ENCODE measurements at places on chromosomes 5 and 9. TPM values are rescaled to one million over a fixed set of nuclear protein-coding genes. Genes with fewer than 3 reads are reported as not detected.
A peak's percentile ranks its signal among the peaks of the same experiment; 100 is the strongest.

The TBC1D2 gene
- 6.4 TPM for total RNA-seq

DNA sequence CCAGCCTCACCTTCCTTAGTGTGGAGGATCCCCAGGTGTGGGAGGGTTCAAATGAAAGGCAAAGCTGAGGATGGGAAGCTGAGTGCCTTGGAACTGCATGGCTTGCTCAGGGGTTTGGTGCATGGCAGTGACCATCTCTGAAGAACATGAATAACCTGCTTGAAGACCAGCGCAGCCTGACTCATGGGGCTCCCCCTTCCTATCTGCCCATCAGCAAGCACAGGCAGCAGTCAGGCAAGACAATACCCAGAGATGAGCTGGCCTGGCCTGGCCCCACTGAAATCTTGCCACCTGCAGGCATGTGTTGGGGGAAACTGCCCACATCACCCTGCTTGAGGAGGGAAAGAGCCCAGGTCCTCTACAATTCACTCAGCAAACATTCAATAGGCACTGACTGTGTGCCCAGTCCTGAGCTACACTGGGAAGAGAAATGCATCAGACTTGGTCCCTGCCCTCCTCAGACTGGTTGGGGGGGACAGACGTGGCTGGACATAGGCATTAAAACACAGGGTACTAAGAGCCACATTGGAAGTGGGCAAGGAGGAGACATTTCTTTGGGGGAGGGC, 105.0 kb upstream of the ALDH1B1 start:
- ATAC-seq = peak; percentile 54

The NME5 gene
- not detected for total RNA-seq

- ATAC-seq = no peak
These were observed 1.5 kb upstream of the OR1N2 start for GRCh38 chr9:122551371-122551770.

- no peak for ATAC-seq
These were observed 30.0 kb upstream of the FOXB2 start for GRCh38 chr9:76989501-76989900.

DNA sequence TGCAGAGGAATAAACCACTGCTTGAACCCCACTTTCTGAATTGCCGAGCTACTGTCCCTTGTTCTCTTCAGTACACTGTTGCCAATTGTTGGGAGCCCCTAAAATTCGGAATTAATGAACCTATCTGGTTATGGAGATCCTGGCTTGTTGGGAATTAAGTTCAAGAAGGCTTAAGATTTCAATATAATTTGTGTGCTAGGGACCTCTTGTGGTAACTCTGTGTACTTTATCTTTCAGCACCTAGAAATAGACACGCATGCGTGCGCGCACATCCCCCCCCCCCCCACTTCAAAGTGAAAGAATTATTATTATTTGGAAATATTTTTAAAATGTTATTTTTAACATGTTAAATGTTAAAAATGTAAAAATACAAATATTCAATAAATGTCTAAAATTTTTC, 53.3 kb upstream of the FAM169A start:
- ATAC-seq = no peak

GRCh38 chr5:143435210-143435657, 31.7 kb upstream of the NR3C1 start:
- peak; percentile 13 for ATAC-seq

GRCh38 chr5:73989956-73990355, 364.0 kb downstream of the ARHGEF28 start:
- ATAC-seq = no peak

GRCh38 chr5:153542536-153542935, 52.1 kb downstream of the GRIA1 start:
- no peak for ATAC-seq

The BTNL3 gene
- total RNA-seq = not detected

DNA sequence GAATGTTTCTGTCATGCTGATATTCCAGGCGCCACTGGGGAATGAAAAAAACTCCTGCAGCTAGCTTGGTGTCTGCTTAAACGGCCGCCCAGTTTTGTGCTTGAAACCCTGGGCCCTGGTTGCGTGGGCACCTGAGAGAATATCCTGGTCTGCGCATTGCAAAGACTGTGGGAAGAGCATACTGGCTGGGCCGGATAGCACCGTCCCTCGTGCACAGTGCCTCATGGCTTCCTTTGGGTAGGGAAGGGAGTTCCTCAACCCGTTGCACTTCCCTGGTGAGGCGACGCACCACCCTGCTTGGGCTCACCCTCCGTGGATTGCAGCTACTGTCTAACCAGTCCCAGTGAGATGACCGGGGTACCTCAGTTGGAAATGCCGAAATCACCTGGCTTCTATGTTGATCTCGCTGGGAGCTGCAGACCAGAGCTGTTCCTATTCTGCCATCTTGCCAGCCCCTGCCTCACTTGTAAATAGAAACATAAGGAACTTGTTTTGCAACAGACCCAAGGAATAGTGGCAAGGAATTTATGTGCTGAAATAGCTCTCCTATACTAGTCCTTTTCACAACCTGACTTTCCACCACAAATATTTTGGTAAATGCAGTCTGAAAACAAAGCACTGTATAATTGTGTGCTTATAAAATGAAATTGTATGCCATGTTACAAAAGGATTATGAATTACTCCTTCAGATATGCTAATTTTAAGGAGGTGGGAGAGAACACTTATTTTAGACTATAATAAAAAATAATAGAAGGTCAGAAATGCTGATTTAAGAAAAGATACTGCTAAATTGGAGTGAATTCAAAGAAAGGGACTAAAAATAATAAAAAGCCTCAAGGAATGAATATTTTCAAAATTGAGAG, 90.3 kb downstream of the ADAMTSL1 start:
- ATAC-seq = no peak

The ORM2 gene
- total RNA-seq = not detected

DNA sequence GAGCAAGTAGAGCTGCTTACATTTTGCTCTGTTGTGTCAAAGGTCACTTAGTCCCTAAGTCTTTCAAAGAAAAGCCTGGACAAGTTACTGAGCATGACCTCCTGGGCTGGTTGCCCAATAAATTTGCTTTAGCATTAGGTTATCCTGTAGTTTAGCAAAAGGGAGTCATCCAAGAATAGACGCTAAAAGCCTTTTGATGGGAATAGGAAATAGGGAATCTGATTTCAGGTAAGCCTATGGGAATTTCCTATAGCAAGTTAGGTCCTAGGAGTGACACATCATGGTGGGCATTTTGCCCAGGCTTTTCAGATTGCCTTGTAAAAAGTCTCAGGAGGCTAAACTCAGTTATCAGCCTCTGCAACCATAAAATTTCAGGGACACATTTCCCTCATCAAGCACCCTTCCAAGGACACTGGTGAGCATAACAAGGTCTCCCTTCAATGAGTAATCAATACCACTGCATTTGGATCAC, 67.6 kb upstream of the RANBP3L start:
- no peak for ATAC-seq

The ABLIM3 gene
- 0.61 TPM for total RNA-seq

The LPAR1 gene
- not detected for total RNA-seq

DNA sequence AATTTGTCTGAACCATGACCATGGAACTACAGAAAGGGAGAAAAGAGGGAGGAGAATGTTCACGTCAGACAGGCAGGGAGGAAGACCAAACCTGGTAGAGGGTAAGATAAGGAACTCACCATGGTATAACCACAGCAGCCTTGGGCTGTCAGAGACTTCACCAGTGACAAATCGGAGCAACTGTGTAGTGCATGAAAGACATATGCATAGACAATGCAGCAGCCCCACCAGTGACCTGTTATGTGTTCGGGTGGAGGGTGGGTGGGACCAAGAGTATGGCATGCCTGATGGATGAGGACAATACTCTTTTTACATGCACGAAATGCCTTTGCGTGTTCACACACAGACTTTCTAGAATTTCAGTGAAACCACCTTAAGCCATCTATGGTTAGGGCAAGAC, 221.8 kb upstream of the RASEF start:
- no peak for ATAC-seq

DNA sequence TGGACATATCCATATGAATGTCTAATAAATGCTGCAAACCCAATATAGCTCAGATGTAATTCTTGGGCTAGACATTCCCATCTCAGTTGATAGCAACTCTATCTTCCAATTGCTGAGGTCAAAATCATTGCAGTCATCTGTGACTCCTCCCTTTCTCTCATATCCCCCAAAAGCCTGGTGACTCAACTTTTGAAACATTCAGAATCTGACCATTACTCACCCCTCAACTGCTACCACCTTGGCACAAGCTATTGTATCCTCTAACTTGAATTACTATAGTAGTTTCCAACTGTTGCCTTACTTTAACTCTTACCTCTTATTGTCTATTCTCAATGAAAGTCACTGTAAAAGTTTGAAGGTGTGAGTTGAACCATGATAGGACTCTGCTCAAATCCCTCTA, 600.1 kb upstream of the RGMB start:
- no peak for ATAC-seq

The GRM6 gene
- total RNA-seq = not detected

The SV2C gene
- 0.13 TPM for total RNA-seq

The CATSPER3 gene
- 0.50 TPM for total RNA-seq

DNA sequence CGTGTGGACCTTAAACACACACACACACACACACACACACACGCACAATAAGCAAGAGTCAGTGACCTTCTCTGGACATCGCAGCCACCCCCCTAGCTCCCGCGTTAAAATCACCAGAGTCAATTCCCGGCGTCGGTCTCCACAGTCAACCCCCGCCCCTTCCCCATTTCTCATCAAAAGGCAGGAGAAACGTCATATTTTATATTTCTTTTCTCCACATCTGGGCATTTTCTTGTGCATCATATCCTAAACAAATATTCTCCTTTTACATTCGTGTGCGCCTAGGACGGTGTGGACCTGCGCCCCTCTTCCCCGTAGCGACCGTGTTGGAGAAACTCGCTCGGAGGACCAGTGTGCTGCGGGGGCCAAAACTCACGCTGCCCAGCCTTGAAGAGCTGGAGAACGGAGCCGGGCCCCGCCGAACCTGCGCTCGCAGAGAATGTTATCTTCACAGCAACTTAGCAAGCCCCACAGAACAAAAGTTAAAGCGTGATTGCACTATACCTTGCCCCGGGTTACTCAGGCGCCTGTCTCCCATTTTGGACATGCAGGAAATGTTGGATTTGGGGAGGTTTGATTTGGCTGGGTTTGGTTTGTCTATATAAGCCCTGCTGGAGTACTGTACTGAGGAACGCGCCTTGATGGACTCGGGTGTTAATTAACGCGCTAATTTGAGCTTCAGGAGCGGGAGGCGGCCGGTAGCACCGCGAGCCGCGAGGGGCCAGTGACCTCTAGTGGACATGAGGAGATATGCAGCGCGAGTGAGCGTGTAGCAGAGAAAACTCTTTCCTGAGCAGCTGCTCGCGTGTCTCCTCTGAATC, 192.4 kb downstream of the MEF2C start:
- ATAC-seq = peak; percentile 71

DNA sequence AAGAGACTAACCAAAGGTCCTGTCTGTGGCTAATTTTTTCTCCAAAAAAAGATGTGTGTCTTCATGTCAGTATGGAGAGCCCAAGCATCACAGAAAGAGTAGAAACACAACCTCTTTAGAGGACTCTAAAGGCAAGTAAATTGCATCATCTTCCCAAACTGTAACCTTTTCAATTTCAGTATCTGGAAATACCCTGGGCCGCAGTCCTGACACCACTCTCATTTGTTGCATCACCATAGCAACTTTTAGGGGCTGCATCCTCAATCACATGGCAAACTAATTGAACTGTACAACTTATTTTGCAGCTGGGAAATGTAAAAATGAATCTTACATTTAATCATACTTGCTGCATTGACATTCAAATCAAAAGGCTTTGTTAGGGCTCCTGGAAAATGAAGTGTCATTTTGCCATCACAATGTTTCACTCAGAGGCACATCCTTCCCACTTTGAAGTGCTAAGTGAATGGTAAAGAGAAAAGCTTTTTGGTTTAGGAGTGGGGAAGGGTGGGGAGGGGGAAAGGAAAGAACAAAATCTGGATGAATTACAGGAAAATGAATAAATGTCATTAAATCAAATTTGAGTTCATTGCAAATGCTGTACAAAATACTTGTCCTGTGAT, 60.6 kb upstream of the GRIA1 start:
- no peak for ATAC-seq

DNA sequence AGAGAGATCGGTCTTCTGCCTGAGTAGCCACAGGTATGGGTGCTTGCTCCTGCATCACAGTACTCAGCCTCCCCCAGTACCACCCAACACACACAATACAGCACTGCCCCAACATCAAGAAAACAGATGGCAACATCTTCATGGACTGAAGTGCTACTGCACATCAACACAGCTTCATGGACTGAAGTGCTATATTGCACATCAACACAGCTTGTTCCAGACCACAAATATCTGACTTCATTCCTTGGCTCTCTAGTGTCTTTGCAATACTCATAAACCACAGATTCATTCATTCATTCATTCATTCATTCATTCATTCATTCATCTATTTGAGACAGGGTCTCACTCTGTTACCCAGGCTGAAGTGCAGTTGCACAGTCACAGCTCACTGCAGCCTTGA, 31.1 kb upstream of the PCA3 start:
- ATAC-seq = no peak

DNA sequence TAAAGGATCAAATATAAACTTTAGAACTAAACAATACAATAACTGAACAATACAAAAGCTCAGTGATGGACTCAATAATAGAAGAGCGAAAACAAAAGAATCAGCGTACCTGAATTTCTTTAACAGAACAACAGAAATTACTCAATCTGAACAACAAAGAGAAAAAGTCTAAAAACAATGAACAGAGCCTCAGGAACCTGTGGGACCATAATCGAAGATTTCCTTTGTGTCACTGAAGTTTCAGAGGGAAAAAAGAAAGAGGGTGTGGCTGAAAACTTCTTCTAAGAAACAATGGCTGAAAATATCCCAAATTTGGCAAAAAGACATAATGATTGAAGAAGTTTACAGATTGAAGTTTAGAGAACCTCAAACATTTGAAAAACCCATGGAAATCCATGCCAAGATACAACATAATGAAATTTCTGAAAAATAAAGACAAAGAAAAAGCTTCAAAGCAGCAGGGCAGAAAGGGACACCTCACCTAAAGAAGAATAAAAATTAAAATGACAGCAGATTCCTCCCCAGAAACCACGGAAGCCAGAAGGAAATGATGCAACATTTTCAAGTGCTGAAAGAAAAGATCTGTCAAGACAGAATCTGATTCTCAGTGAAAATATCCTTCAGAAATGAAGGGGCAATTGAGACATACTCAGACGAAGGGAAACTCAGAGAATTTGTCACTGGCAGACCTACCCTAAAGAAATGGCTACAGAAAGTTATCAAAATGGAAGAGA, 288.8 kb downstream of the ARL15 start:
- peak; percentile 79 for ATAC-seq

DNA sequence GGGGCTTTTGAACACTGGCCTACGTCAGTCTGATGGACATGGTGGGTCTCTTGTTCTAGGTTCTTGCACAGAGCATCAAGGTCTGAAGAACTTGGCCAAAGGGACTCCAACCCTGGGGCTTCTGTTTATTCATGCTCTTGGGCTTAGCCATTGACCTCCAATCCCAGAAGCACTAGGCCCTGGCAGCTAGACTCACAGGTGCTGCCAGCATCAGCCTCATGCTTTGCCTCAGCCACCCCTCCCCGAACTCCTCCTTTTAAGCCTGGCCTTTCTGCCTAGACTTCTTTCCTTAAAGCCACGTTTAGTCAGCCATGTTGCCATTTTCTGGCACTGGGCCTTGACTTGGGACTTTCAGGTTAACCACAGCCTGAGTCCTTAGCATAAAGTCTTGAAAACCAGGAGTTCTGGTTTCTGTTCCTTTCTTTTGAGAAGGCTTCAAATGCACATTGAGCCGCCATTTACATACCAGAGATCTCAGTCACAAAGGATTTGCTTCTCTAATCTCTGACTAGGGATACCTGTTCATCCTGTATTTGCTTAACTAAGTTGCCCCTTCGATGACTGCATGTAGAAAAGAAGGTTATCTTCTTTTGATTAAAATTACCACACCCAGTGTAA, 54.7 kb downstream of the ANGPTL2 start:
- no peak for ATAC-seq

GRCh38 chr5:73587923-73588322, 22.4 kb downstream of the UTP15 start:
- ATAC-seq = no peak
